Mesenchymal stem cell (in vitro differentiated cells and primary cell): ENCODE measurements at places on chromosomes 11 and 22.
A peak's percentile ranks its signal among the peaks of the same experiment; 100 is the strongest.

GRCh38 chr11:36372101-36372771, 76.1 kb downstream of the PRR5L start:
- DNase-seq = no peak

- DNase-seq = peak; percentile 80
Measured at GRCh38 chr11:9015677-9016076, 11.9 kb upstream of the NRIP3 start.

DNA sequence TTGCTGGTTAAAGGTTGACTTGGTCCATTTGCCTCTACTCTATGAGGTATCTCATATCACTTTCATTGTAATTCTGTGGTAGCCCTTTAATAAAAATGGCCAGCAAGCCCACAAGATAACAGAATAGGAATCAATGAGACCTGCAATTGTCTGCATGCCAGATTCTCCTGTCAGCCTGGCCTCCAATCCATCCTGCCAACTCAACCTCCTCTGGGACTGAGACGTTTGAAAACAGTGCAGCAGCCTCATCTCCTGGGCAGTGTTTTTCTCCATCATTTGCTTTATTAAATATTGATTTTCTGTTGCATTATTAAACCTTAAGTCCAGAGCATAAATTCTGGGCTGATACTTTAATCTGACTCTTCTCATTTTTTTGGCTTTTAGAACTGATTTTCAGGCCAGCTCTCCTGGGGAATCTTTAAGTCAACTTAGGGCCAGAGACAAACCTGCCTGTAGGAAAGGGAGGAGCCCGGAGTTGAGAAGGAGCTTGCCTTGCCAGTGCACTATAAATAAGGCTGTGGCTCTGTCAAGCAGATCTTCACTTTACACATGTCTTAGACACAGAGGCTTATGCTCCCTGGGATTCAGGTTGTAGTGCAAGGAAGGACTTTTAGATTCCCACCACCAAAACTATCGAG, 798.0 kb downstream of the NTM start:
- no peak for DNase-seq

- DNase-seq = no peak
Measured at GRCh38 chr11:61168042-61168688, 6.9 kb upstream of the VPS37C start.

GRCh38 chr22:25120093-25120561, 79.5 kb upstream of the CRYBB3 start:
- DNase-seq = no peak

DNA sequence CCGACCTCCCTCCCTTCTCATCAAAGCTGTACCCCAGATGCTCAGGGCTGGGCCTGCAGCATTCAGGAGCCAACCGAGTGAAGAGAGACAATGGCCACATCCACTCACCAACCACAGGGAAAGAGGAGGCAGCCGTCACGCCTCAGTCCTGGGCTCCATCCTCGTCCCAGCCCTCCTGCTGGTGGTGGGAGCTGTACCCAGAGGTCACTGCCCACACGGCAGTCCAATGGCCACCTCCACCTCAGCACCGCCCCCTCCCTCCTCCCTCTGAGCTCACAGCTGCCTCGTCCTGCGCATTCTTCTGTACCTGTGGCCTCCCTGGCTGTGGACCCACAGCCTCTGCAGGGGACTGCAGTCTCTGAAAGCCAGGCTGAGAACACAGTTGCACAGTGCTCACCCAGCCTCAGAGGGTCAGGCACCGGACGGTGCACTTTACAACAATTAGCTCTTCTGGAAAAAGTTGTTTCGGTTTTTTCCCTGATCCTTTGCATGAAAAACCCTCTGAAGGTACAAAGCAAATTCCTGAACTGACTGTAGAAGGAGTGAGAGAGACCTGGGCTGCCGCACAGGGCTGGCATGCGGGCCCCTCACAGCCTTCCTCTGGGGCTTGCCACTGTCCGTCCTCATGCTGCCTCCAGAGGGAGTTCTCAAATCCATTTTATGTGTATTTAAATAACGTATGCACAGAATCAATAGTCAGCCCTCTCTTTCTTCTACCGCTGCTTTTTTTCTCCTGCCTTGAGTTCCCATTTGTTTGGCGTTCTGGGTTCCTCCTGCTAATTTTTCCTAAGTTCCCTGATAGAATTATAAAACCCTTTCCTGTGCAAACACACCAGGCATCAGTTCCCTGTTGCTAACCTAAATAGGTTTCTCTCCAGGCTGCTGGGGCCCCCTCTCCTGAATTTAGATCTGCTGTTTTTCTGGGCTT, 52.7 kb downstream of the PHF21B start:
- no peak for DNase-seq

DNA sequence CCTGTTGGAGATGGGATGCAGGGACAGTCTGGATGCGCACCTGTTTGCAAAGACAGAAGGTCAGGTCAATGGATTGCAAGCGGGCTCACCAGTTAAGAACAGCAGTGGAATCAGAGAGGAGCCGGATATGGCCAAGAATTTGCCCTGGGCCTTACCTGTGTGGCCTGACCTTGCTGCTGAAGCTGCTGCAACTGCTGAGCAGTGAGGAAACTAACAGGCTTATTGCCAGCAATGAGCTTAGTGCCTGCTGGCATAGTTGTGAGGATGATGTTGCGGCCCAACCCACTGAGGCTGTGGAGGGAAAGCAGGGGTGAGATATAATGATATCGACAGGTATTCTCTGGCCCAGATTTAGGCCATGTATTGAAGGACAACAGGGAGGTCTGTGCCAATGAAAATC, 30.6 kb downstream of the NFRKB start:
- DNase-seq = no peak

- no peak for DNase-seq
Measured at GRCh38 chr22:21736084-21736642, 569 bp upstream of the YPEL1 start.

GRCh38 chr11:64619196-64619595, 28.2 kb downstream of the SLC22A12 start:
- no peak for DNase-seq

GRCh38 chr11:65860278-65861164, at the start of gene MUS81:
TSS of gene MUS81 (plus strand) at chr11:65860433. CDS start at chr11:65860754, 321 bp downstream.
- peak; percentile 98 for DNase-seq

DNA sequence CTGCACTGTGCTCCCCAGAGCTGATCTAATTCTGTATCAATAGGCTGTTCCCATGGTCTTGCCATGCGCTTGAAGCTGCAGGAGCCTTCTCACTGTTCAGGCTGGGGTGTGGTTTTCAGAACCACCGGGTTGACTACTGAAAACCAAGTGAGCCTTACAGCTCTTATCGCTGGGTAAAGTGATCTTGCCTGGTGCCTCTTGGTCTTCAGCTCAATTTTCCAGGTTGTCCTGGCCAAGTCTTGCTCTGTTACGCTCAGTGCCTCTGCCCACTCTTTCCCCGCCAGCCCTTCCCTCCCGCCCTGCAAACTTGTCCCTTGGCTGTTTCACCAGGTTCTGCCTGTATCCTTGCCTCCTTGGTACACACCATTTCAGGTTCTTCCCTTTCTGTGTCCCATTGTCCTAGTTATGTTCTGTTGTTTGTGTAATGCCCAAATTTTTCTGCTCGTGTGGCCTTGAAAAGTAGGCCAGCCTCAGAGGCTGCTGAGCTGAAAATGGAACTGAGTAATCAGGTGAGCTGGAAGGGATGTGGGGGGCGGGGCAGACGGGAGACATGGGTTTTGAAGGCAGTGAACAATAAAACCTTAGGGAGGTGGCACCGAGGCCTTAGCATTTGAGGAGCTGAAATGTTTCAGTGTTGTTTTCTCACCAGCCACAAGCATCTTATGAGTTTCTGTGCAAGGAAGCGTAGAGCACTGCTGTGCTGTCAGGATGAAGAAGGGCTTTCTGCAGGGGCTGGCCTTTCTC, 11.2 kb downstream of the PEX26 start:
- DNase-seq = no peak

- no peak for DNase-seq
Measured at GRCh38 chr11:81397316-81397715, 1336.3 kb downstream of the FAM181B start.

DNA sequence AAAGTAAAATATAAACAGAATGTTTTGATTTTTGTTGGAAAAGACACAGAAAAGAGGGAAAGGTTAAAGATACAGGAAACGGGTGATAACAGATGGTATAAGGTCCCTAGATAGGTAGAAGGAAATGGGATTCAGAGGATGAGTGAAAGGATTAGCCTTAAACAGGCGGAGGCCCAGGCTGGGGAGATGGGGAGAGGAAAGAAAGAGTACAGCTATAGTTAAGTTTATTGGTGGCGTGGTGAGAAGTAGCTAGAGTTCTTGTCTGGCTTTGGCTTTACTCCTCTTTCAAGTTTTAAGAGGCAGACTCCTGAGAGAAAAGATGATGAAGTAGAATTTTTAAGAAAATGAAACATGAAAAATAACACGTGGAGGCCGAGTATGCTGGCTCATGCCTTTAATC, 13.7 kb downstream of the ZBTB44 start:
- no peak for DNase-seq

GRCh38 chr11:105829084-105829483, 193.0 kb downstream of the MSANTD4 start:
- DNase-seq = no peak

- DNase-seq = no peak
Measured at GRCh38 chr11:86292912-86293616, 9.0 kb upstream of the HIKESHI start.

- DNase-seq = no peak
Measured at GRCh38 chr11:1163911-1164735, 6.4 kb downstream of the MUC5AC start.

DNA sequence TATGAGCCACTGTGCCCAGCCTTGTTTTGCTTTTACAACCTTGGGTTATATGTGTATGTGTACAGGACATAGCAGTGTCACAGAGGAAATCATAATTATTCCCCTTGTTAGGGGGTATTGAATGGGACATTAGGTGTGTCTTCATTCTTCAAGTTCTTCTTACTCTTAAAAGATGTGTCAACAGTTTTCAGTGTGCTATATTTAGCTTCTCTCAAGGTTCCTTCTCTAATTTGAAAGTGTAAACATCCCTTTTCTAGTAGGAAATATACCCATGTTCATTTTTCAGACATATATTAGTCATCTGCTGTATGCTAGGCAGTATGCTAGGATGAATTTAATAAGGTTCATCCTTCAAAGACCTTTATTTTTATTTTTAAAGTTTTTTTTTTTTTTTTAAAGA, 17.1 kb downstream of the PCF11 start:
- no peak for DNase-seq

DNA sequence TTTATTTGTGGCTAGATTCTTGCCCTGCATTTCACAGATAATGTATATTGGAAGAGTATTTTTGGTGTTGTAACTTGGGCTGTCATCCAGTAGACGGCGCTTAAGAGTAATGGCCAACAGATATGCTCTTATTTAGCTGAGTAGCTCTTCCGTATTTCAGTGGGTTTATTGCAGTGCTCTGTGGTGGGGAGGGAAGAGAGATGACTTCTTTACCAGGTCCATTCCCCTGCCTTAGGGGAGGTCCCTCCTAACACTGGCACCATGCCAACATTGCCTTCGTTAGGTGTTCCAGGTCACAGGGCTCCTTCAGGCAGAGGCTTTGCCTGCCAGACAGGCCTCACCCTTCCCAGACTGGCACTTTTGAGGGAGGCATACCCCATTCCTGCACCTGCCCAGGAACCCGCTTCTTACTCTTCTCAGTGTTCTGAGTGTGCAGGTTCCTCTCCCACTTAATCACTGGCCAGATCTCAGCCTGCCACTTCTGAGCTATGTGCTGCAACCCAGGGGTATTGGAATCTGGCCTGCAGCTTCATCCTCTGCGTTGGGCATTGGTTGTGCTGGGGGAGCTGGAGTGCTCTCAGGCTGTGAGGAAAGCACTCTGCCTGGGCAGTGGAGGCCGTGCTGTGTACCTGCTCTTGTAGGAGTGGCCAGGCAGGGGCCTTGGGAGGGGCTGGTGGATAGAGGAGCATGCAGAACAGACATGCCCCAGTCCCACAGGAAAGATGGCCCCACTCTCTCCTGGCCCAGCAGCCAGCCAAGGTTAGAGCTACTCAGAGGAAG, 29.4 kb upstream of the SLN start:
- DNase-seq = peak; percentile 28

DNA sequence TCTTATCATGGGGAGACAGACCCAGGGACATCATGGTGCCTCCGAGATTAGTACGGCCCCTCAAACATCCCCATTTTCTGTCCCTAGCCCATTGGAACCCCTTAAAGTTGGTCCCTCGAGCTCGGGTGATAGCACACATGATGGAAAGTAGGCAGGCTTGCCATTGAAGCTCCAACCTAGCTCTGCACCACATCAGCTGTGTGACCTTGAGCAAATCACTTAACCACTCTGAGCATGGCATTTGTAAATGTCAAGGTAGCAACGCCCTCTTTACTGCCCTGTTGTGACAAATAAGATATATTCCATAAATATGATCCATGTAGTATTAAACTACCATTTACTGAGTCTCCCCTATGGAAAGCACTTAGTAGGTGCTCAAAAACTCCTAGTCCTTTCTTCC, 61.1 kb downstream of the MIAT start:
- DNase-seq = no peak

DNA sequence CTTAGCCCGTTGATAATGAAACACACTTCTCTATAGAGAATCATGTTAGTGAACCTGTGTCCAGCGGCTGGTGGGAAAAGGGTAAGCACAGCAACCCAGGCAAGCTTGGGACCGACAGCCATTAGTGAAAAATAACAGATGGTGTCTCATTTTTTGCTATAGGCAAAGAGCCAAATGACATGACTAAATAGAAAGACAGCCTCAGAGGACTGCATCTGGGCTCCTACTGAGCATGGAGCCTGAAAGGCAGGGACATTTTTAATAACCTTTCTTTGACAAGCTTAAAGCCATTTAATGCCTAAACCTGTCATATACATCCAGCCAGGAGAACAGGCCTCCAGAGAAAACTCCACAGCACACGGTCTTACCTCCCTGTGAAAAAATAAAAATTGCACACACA, 67.0 kb downstream of the FANCF start:
- DNase-seq = no peak

DNA sequence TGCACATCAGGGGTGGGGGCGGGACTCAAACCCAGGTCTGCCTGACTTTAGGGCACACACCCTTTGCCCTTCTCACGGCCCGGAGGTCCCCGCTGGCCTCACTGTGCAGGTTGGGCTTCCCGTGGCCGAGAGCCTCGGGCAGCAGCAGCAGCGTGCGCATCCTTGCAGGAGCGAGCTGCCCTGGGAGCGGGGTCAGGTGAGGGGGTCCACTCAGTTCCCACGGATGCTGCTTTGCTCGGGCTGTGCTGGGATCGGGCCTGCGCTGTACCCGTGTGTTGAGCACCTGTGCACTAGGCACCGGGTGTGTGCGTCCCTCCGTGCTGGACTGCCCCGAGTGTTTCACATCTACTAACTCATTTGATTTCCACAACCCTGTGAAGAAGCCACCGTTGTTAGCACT, 25.1 kb downstream of the PRR5 start:
- DNase-seq = no peak
